NCI-H460 (cell line): ENCODE measurements at places on chromosomes 7 and 10.

DNA sequence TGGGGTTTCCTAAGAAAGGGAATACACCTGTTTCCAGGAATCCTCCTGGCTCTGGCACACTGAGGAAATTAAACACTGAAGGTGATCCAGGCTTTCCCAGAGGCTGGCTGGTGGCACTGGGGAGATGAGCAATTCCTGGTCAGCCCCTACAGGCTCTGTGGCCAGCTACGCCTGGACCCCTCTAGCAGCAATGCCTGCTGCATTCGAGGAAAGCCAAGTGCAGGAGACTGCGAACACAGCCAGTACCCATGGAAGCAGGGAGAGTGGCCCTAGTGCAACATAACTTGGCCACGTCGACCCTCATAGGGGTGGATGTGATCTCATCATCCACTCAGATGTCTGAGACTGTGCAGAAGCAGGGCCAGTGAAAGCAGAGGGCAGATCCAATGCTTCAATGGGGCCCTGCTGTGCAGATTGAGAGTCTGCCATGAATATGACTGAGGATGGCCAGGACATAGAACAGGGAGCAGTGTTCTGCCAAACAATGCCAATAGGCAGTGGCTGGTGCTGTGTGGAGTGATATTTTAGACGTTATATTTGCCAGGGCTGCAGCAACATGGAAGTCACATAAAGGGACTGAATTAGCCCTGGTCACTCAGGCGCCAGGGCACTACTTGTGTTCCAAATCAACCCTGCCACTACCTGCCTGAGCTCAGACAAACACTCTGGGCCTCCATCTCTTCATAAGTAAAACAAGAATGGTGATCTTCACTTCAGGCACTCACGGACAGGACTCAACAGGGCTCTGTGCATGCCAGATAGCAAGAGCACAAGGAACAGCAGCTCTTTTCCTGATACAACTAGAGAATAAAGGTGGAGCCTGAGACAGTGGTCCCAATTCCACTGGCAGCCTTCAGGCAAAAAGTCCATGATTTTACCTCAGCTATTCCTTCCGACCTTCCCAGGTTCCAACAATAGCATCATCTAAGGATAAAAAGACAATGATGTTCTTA lies 2.4 kb downstream of the ZNF488 start:
- no peak for DNase-seq

- DNase-seq, result peak; percentile 33
Observed at GRCh38 chr10:7121154-7121797, 289.6 kb downstream of the SFMBT2 start.

GRCh38 chr10:132443983-132444876 lies 47.2 kb downstream of the PWWP2B start:
- peak; percentile 34 for DNase-seq

DNA sequence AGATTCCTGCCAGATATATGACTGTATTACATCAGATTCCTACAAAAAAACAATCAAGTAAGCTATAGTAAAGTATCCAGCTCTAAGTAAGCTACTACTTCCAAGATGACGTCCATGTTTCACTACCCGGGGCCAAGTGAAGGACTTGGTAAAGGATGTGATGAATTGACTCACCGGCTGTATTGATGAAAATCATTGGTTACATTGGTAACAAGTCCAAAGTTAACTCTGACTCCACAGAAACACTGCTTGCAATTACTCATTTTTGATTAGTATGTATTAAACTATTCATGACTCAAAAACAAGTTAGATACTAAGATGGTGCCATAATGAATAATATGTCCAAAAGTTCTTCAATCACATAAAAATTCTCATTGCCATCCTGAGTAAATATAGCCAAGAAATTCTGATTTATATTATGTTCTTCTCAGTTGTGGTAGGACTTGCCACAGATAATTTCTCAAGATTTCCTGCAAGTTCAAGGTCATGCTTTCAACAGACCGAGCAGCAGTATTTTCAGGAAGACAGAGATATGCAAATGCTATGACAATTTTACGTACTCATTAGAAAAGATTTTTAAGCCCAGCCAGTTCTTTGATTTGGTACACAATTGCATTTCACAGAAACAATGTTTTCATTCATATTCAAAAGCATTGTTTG lies 12.6 kb upstream of the DNAJC1 start:
- no peak for DNase-seq

DNA sequence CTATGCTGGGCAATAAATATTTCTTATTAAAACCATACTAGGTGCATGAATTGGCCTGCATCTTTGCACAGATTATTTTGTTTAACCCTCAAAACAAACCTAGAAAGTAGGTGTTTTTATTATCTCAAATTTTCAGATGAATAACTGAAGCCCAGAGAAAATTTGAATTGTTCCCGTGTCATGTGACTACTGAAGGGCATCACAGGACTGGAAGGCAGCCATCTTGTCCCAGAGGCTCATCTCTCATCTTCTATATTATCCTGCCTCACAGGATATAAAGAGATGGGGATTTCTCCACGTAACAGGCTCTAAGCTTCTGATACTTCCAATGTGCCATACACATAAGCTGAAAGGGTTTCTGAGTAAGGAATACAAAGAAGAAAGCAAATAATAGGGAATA lies 84.0 kb upstream of the ODAD2 start:
- no peak for DNase-seq

DNA sequence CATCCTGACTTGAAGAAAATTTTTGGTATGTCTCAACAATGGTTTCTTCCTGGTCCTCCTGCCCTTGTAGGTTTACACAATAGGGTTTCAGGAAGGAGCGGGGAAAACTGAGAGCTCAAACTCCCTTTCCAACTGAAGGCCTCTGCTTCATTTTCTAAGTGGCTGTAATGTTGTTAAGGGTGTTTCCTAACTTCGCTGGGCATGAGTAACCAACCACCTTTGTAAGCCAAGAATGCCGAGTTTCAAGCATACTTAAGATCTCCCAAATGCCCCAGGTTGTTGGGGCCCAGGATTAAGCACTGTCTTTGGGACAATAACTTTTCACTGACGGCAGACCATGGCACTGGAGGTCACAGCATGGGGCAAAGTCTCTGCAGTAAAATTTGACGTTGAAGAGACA lies 33.6 kb upstream of the DRGX start:
- no peak for DNase-seq

DNA sequence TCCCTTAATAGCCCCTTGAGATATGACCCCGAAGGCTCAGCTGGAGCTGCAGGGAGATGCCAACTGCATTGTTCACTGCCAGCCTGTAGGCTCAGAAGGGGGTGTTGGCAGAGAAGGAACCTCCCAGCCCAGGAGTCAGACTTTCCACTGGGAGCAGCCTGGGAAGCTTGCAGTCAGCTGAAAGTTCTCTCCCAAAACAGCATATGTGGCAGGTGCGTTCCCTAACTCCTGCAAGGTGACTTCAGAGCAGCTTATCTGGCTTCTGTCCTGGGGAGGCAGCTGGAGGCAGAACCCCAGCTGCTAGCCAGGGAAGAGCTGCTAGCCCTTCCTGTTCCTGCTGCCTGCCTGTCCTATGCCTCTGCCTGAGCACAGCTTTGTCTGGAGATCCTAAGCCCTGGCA lies 8.1 kb downstream of the SFTPA2 start:
- no peak for DNase-seq

- peak; percentile 50 for DNase-seq
Observed at GRCh38 chr10:74189999-74190421, 39.0 kb downstream of the ADK start.

- no peak for DNase-seq
Observed at GRCh38 chr7:4345004-4345403, 337.1 kb upstream of the FOXK1 start.

- peak; percentile 63 for DNase-seq
Observed at GRCh38 chr7:22672846-22673680, 53.9 kb upstream of the IL6 start.

DNA sequence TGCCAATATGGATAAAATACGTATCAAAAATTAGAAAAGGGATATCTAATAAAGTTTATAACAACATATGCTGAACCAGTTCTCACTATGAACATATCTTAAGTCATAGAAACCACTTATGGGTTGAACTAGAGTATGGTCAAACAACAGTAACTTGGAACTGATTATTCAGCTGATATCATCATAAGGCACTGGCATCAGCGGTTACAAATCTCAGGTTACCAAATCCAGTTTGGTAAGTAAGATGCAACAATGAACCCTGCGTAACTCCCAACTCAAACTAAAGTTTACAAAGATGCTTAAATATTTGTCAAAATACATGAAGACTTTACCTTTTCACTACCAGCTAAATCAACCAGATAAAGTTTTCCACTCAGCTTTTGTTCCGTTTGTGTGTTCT lies 19.3 kb downstream of the KIF5B start:
- no peak for DNase-seq

- DNase-seq, result no peak
Observed at GRCh38 chr10:19815731-19816410, 361 bp upstream of the PLXDC2 start.

DNA sequence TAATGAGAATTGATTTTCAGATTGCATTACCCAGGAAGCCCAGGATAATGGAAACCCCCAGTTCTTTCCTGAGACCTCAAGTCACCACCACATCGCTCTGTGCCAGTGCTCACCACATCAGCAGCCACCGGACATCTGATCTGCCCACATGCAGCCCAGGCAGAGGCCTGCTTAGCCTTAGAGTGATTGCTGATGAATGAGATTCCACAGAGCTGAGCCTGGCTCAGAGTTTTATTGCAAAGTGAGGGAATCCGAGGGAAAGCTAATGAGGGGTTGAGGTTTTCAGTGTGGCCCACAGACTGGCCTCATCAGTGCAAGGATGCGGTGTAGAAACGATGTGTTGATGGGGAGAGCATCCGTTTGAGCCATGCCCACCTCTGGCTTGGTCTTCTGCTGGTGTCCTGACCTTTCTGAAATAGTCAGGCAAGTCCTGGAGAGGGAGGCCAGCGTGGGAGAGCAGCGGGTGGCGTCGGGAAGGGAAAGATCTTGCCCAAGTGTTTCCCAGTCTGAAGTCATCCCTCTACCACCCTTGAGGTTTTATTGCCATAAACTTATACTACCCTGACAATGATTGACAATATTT lies 120.3 kb downstream of the ITIH5 start:
- DNase-seq, result no peak

DNA sequence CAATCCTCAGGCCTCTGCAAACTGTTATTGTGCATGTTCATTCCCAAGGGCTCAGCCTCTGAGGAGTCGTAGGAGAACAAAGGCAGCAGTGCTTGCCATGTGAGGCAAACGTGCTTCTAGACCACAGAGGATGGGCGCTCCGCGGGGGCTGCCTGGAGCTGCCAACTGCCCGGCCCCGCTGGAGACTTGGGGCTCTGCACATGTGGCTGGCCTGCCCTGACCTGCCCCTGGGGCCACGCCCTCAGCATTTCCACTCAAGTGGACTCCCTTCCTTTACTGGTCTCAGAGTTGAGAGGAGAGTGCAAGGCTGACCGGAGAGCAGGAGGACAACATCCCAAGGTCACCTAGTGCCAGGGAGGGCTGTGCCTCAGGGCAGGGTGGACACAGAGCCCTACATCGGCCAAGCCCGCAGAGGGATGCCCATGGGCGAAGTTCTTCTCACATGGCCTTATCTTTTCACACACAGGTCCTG lies 222.3 kb upstream of the ZNF32 start:
- DNase-seq, result no peak

DNA sequence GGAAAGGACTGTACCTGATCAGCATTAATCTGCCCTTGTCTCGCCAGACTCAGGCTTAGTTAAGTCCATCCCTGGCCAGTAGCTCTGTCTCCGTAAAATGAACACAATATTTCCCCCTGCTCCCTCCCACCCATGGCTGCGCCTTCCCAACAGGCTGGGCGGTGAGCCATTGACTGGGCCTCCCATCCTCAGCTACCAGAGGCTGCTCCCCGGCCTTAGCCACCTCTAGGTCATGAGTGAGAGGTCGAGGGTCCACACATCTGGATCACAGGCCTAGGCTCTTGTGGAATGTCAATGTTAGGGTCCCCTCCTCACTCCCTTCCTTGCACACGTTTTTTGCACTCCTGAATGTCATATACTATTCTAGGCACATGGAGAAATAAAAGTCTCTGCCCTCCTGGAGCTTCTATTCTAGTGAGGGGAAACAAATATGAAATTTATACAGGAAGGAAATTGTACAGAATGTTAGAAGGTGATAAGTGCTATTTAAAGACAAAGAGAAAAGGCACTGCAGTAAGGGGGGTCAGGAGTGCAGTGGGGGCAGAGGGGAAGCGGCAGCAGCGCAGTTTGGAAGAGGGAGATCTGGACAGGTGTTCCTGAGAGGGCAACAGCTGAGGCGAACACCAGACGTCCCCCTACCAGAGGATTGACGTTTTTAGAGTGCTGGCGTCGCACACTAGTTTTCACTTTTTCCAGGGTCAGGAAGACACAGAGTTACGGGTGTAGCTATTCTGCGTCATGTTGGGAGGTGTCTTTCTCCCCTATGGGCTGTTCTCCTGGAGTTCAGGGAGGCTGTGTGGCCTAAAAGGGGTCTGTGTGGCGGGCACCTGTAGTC lies 17.2 kb upstream of the EIF5AL1 start:
- no peak for DNase-seq

DNA sequence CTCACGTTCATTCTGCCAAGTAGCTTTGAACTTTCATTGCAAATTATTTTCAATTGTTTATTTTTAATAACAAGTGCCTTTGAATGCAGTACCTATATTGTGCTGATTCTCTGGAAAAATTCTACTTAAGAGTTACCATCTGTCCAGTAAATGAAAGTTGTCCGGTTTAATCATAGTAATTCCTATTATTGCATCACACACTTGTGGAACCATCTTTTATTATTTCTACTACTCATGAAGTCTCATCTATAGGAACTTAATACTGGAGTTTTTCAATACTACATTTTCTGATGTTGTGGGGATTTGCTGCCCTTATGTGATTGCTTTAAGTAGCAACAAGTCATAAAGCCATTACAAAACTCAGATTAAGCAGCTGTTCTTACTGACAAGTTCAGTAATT lies 16.5 kb upstream of the SKAP2 start:
- DNase-seq, result no peak

DNA sequence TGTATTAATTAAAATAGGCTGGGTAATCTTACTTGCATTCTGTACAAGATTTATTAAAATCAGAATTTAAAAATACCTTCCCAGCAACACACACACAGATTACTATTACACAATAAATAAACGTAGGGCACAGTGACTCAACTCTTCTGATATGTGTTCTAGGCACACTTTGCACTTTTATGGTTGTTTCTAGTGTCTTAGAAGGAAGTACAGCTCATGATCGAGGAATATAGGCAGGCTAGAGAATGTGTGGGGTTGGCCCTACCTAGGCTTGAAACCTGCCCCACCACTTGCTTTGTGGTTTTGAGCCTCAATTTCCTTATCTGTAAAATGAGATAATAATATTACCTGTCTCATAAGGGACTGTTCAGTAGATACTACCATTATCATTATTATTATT lies 30.5 kb downstream of the ARMC3 start:
- DNase-seq, result no peak

DNA sequence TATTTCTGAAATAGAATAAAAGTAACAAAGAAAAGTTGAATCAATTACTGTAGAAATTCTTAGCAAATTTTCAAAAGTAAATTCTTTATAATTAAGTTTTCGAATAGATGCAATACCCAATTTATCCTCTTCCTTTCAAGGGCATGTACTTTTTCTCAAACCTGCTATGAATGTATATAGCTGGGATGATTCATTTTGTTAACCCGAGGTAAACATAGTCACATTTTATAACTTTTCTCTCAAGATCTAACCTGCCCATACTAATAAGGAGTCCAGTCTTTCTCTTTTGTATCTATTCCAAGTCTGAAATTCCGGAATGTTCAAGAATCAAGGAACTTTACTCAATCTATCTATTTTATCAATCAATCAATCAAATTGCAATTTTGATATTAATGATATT lies 1072.9 kb downstream of the REEP3 start:
- no peak for DNase-seq
